Forelimb muscle (tissue), 1 donor: ENCODE measurements at places on chromosomes 4 and X. TPM values are rescaled to one million over a fixed set of nuclear protein-coding genes. Genes with fewer than 3 reads are reported as not detected.
A peak's percentile ranks its signal among the peaks of the same experiment; 100 is the strongest.

GRCh38 chr4:8433136-8433535 is 7.4 kb downstream of the ACOX3 start:
- DNase-seq = no peak

DNA sequence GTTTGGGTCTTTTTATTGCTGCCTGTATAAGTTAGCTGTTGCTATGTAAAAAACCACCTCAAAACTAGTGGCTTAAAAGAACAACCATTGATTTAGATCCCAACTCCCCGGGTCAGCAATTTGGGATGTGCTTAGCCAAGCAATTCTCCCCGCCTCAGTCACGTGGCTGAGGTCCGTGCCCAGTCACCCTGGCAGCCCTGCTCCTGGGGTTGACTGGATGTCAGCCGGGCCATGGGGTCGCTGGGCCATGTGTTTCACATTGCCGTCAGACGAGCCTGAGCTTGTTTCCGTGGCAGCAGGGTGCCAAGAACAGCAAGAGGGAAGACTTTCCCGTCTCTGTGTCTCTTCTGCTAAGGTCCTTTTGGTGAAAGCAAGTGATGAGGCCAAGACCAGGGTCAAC is 345.7 kb upstream of the FAT1 start:
- DNase-seq = no peak

- DNase-seq = no peak
Measured at GRCh38 chrX:17174671-17175070, 200.3 kb upstream of the NHS start.

DNA sequence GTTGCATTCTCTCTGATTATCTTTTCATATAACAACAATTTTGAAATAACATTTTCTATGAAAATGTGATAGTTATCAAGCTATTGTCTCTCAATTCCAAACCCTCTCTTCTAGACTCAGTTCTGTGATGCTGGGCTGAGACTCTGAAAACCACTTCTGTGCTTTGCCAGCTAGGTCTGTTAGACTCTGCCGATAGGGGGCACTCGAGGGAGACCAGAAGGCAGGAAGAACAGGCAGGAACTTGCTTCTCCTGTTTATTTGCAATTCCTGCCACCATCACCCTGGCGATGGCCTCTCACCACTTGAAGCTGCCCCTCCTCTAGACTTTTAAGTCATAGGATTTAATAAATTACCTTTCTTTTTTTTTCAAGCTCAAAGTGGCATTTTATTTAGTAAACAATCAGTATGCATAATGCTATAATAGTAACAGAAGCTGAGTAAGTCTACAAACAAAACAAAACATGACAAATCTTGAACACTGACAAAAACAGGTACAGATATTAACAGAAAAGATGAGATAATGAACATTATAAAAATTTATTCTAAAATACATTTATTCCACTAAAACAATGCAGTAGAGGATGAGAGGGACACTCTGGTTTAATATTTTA is 49.7 kb downstream of the RASL11B start:
- no peak for DNase-seq

DNA sequence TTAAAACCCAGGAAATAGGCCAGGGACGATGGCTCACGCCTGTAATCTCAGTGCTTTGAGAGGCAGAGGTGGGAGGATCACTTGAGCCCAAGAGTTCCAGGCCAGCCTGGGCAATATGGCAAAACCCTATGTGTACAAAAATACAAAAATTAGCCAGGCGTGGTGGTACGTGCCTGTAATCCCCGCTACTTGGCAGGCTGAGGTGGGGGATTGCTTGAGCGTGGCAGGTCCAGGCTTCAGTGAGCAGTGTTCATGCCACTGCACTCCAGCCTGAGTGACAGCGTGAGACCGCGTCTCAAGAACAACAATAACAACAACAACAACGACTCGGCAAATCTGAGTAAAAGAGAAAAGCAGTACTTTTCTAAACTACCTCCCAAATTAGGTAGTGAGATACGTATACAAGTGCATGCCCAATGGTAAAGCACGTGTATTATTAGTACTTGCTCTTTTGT is 13.0 kb upstream of the NDUFC1 start:
- DNase-seq = no peak

GRCh38 chr4:23697722-23698121 is 192.1 kb downstream of the PPARGC1A start:
- no peak for DNase-seq

DNA sequence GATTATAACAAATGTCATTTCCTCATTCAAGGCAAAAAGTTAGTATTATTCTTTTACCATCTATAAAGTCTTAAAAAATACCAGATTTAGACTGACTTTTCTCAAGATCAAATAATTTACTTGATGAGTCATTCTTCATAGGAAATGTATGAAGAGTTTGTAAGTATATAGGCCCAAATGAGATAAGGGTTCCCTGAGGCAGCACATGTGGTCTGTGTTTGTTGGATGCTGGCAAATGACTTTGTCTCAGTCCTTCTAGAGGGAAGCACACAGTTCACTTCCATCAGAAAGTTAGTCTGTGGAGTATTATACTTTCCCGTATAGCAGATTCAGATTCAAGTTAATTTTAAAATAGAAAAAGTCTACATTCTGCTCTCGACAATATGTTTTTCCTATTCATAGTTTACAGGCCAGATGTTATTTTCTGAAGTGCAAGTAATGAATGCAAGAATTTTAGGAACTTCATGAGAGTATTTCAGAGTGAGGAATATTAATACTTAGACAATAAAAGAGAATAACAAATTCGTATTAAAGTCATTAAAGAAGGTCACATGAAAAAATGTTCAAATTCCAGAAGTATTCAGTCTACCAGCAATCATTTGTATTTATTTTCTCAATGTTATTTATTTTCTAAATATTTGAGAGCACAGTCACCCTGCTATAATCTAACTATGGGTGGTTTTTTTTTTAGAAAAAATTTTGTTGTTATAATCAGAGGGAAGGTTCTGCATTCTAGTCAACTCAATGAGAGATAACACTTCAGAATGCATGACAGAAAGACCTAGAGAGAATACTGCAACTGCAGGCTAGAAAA is 601.8 kb upstream of the ZFP42 start:
- DNase-seq = no peak

GRCh38 chrX:95974096-95974470 is 710.6 kb upstream of the DIAPH2 start:
- DNase-seq = peak; percentile 51

DNA sequence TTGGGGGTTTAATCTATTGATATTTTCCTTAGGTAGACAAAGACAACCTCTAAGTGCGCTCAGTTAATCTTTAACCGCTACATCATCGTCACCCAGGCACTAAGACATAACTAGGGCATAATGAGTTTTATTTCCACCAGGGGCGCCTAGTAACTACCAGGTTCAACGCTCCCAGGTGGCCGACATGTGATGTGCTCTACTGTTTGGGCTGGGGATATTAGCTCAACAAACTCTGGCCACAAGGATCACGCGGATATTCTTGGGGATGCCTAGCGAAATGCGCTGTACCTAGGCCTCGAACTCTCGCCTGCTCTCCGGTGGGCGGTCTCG is 915 bp upstream of the RAB33B start:
- DNase-seq = no peak

GRCh38 chr4:111773858-111774257 is 371.4 kb upstream of the FAM241A start:
- no peak for DNase-seq

DNA sequence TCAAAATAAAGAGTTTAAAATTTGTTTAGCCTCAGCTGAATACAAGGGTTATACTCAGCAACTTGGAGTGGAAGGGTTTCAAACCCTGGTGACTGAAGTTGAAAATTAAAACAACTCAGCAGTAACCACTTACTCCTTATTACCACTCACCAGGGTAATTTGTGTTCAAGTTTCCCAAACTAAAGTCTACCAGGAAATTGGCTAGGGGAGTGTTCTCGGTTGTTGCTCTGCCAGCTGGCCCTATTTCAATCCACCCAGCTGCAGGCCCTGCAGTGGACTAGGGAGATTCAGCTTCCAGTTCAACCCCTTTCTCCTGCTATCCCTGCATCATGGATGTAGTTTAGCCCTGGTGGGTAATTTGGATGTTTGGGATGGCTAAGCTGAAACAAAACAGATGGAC is 37.8 kb upstream of the EXOC1L start:
- DNase-seq = no peak

WFS1 gene
- 18.5 TPM for polyA plus RNA-seq

CTAG1A gene
- not detected for polyA plus RNA-seq

SLC35A2 gene
- 15.0 TPM for polyA plus RNA-seq

MAGEH1 gene
- polyA plus RNA-seq = 39.9 TPM

CCKAR gene
- not detected for polyA plus RNA-seq

EXOSC9 gene
- polyA plus RNA-seq = 26.9 TPM

PDLIM3 gene
- polyA plus RNA-seq = 616 TPM
